ENCODE measurements at places on chromosomes 11 and 22.

DNA sequence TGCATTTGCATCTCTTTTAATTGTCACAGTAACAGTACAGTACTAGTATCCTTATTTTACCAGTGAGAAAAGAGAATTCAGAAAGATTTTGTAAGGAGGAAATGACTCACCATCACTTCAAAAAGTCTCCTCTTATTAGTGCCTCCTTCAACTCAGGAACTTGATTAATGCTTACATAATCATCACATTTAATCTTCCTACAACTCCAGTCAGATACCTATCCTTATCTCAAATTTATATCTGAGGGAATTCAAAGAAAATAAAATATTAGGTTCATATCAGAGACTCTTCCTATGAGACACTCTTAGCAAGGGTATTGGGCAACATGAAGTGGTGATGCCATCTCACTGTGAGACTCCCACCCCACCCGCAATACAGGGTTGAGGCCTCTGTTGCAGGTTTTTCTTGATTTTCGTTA lies 26.1 kb upstream of the CTSC start:
- peak; percentile 47 for DNase-seq

GRCh38 chr11:121422675-121423074 lies 29.4 kb upstream of the SORL1 start:
- DNase-seq: no peak

GRCh38 chr22:38212442-38212841 lies 10.6 kb downstream of the MAFF start:
- DNase-seq: no peak

DNA sequence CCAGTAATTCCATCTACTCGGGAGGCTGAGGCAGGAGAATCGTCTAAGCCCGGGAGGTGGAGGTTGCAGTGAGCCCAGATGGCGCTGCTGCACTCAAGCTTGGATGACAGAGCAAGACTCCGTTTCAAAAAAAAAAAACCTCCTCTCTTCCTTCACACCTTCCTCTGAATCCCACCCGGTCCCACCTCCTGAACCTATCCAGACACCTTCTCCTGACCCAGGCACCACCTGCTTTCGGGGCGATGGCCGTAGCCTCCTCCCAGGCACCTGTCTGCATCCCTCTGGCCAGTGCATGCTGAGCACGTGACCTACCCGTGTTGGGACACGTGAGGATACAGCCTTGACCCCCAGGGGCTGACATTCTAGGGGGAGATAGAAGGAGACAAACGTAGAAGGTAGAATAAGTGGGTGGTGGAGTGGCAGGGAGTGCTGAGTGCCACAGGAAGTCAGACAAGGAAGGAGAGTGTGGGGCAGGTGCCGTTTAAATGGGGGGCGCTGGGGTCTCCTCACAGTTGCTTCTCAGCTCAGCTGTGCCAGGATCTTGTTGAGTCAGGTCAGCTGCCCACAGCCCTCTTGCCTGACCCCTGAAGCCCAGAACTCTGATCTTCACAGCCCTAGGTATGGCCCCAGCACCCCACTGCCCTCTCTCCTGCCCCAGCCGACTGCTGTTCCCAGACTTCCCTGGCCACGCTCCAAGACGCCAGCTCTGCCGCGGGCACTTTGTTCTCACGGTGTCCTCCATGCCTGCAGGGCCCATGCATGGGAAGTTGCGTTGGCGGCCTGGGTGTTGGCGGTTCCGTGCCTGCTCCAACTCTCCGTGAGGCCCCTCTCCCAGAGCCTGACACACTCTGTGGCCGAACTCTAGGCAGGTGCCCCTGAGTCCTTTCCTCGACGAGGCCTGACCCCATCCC lies 1.2 kb upstream of the MIOX start:
- no peak for DNase-seq

DNA sequence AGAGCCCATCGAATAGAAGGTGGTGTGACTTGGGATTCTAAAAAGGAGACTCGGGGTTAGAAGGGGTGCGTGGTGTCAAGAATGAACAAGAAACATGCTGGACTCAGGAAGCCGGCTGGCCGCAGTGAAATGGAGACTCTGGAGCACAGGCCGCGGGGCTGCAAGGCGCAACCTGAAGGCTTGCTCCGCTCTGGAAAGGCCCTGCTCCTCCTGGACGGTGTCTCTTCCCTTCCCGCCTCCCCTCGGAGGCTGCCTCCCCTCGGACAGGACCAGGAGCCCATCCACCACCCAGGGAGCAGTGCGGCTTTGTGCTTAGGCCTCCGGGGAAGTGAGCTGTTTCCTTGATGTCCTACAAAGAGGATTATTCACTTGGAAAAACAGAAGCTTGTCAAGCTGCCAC lies 170.1 kb downstream of the OPCML start:
- DNase-seq: no peak

- DNase-seq: peak; percentile 75
Measured at GRCh38 chr11:77154381-77155081, 26.5 kb downstream of the MYO7A start.

- no peak for DNase-seq
Measured at GRCh38 chr22:45332001-45332400, 22.3 kb downstream of the FAM118A start.

DNA sequence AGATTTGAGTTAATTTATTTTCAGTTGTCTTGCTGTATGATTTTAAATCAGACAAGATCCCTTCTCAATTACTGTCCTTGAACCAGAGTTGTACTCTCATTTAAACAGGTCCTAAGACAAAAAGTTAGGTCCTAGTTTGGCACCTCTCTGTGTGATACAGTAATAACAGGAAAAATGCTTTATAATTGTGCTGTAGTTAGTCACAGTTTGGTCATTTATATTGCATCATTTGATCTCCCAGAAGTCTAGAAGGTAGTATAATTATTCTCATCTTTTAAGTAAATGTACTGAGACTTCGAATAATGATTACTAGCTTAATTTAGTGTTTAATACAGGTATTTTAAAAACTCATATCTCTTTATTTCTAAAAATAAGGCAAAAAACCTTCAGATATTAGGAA lies 18.1 kb upstream of the LUZP2 start:
- no peak for DNase-seq

DNA sequence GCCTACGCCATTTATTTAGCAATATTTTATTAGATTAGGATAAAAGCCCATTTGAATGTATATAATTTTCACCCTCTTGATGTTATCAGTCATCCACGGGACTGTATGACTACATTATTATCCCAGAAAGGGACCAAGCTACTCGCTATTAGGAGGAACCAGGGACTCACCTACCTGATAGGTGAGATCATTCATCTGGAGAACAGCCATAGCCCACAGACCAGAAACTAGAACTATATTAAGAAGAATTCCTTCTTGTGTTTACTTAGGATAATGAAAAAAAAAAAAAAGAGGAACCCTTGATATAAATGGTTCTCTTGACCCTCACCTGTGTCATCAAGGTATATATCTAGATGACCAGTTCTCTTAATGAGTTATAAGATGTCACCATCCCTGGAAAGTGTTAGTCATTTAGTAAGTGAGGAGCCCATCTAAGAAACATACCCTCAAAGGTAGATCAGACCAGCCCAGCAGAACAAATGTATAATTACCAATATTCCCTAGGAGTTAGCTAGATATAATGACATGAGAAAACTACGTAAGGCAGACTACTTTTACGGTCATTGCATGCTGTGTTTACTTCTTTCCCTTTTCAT lies 8.0 kb downstream of the SIK3 start:
- DNase-seq: no peak

- peak; percentile 70 for DNase-seq
Measured at GRCh38 chr11:34805937-34806336, 110.2 kb downstream of the APIP start.
